ENCODE measurements at places on chromosomes 12 and 14. TPM values are rescaled to one million over a fixed set of nuclear protein-coding genes. Genes with fewer than 3 reads are reported as not detected.

KLRB1 gene
- 0.98 TPM for total RNA-seq

NR1H4 gene
- 1.1 TPM for total RNA-seq

PRORP gene
- 9.9 TPM for total RNA-seq

LRRC43 gene
- total RNA-seq: 0.47 TPM

FOXG1 gene
- total RNA-seq: not detected

TMEM253 gene
- total RNA-seq: 0.58 TPM

NDRG2 gene
- 37.5 TPM for total RNA-seq

GON7 gene
- total RNA-seq: 4.6 TPM

ANKRD33 gene
- not detected for total RNA-seq

CRIP1 gene
- total RNA-seq: 2.4 TPM

AQP2 gene
- not detected for total RNA-seq

OVCH1 gene
- 0.06 TPM for total RNA-seq

HOXC12 gene
- not detected for total RNA-seq

RPL41 gene
- 3,960 TPM for total RNA-seq

RBP5 gene
- 3.2 TPM for total RNA-seq

CMA1 gene
- 0.69 TPM for total RNA-seq

HSPA2 gene
- total RNA-seq: 4.3 TPM

PSMC6 gene
- total RNA-seq: 39.1 TPM

PRIM1 gene
- 6.5 TPM for total RNA-seq

NANOG gene
- total RNA-seq: 0.28 TPM

ATP5MC2 gene
- total RNA-seq: 229 TPM

BAG5 gene
- 10.9 TPM for total RNA-seq

ISM2 gene
- not detected for total RNA-seq

DPF3 gene
- 1.3 TPM for total RNA-seq

SIX6 gene
- not detected for total RNA-seq

EML1 gene
- 13.4 TPM for total RNA-seq

SPTB gene
- total RNA-seq: 0.73 TPM

RNF212B gene
- 0.12 TPM for total RNA-seq

AQP5 gene
- total RNA-seq: 0.51 TPM

IL31 gene
- not detected for total RNA-seq

KCNA5 gene
- total RNA-seq: 0.25 TPM

OTX2 gene
- total RNA-seq: not detected

ADAMTS20 gene
- not detected for total RNA-seq

CLEC2A gene
- not detected for total RNA-seq

GALNT6 gene
- total RNA-seq: 9.3 TPM

NRIP2 gene
- 0.23 TPM for total RNA-seq

All from pancreas (tissue), 10 donors.